ENCODE measurements at places on chromosomes 1 and 21. TPM values are rescaled to one million over a fixed set of nuclear protein-coding genes. Genes with fewer than 3 reads are reported as not detected.

The BLACAT1 gene
- 3.8 TPM for total RNA-seq

The GGPS1 gene
- 40.4 TPM for total RNA-seq

The CLCA4 gene
- not detected for total RNA-seq

The ASCL5 gene
- 0.41 TPM for total RNA-seq

The FALEC gene
- total RNA-seq, result not detected

The LAX1 gene
- 0.11 TPM for total RNA-seq

- DNase-seq, result no peak
Measured at GRCh38 chr1:58936973-58937372, 153.1 kb upstream of the JUN start.

DNA sequence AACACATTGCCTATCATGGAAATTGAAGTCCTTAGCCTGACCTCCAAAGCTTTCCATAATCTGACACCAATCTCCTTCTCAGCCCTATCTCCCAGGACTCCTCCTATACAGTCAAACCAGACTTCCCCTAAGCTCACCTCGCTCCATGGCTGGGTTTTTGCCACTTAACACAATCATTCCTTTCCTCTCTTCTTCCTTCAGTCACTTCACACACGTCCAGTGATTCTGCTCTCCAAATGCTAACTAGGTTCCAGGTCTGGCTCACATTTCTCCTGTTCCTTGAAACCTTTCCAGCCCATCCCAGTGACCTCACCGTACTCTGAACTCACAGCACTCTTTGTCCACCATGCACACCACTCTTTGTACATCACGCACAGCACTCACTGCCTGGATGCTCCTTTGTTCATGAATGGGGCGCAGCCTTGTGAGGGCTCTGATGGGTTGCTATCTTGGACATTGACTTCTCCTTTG, 98.4 kb downstream of the GLUL start:
- DNase-seq, result no peak

DNA sequence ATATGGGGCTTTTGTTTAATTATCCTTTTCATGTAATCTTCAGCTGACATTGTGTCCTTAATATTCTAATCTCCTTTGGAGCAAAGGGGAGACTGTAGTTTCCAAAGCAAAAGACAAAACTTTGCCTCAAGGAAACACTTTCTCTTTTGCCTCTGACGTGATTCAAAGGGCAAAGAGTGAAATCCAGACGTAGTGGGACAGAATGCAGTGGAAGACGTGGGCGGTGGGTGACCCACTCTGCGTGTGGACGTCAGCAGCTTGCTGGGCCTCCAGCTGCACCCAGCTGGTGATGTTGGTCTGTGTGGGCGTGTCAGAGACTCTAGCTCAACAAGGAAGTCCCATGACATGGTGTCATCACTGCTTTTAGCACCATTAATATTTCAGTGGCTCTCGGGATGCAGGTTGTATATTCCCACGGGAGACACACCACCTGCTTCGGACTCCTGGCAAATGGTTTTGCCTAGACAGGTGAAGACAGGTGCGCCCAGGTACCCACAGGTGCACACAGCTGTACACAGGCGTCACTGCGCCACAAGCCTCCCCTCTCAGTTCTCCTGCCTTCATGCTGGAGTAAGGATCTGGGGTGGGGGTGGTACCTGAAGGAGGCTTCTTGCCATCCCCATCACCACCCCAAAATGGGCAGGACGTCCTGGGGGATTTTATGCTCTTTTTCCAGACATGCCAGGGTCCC, 292.1 kb upstream of the VAMP3 start:
- DNase-seq, result no peak

- DNase-seq, result no peak
Measured at GRCh38 chr1:23367451-23367790, 2.2 kb downstream of the ZNF436 start.

DNA sequence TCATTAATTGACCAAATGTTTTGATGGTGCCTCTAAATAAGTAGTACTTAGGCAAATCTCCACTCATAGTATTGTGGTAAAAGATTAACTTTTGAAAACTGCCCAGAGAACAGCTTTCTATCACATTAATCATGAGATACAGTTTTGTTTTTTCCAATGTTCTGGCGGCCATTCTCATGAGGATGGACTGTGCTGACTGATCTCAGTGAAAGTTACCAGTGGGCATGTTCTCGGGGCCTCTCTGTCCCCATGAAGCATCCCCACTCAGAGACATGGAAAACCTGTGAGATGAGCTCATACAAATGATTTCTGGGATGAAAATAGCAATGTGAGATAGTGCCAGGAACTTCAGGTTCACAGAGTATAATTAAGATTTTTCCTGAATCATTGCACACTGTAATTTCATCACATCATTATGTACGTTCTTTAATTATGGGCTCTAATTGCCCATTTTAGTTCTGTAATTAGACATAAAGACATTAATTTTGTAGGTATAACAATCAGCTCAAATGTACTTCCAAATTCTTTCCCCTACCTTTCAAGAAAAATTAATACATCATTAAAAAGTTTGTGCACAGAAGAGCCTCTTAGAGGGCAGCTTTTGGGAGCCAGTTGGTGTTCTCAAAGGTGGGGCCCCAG, 40.5 kb downstream of the DDR2 start:
- DNase-seq, result no peak

DNA sequence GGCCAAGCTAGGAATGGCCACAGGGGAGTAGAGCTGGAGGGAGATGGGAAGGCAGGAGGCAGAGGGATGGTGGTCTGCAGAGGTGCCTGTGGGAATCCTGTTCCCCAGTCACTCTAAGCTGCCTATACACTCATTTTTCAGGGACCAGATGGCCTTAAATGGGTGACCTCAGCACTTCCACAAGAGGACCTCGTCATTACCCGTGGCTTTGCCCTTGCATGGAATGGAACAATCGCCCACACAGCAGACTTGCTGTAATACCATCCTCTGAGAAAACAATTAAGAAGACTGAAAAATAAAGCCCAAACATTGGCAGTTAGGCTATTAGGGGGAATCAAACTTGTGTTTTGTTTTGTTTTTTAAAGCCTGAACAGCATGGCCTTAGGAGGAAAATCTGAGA, 12.9 kb upstream of the TNN start:
- no peak for DNase-seq

- DNase-seq, result no peak
Measured at GRCh38 chr1:48249868-48250267, 27.4 kb downstream of the SLC5A9 start.

Data from H1 (cell line).